GM23248 (cell line): ENCODE measurements at places on chromosomes 3 and 15. TPM values are rescaled to one million over a fixed set of nuclear protein-coding genes. Genes with fewer than 3 reads are reported as not detected.
A peak's percentile ranks its signal among the peaks of the same experiment; 100 is the strongest.

DNA sequence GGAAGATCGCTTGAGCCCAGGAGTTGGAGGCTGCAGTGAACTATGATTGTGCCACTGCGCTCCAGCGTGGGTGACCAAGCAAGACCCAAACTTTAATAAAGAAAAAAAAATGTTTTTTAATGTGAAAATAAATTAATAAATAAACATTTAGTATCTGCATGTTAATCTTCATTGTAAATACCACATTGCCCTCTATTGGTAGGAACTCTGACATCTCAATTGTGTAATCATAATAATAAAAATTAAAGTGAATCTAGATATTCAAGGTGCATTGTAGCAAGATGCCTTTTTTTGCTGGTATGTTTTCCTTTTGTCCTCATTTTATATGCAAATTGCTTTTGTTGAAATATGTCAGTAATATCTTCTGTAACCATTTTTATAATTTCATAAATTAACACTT is 95.0 kb upstream of the LIMD1 start:
- H3K27me3 ChIP-seq, result no peaks in the 10 kb centered on the region
- H3K27ac ChIP-seq, result no peak overlapping the region
- H3K36me3 ChIP-seq, result 0 out of 2 replicates have a peak, but pooled peaks cover 10% of the 10 kb centered on the region

Gene CCDC39
- polyA plus RNA-seq, result not detected in 2 replicates

DNA sequence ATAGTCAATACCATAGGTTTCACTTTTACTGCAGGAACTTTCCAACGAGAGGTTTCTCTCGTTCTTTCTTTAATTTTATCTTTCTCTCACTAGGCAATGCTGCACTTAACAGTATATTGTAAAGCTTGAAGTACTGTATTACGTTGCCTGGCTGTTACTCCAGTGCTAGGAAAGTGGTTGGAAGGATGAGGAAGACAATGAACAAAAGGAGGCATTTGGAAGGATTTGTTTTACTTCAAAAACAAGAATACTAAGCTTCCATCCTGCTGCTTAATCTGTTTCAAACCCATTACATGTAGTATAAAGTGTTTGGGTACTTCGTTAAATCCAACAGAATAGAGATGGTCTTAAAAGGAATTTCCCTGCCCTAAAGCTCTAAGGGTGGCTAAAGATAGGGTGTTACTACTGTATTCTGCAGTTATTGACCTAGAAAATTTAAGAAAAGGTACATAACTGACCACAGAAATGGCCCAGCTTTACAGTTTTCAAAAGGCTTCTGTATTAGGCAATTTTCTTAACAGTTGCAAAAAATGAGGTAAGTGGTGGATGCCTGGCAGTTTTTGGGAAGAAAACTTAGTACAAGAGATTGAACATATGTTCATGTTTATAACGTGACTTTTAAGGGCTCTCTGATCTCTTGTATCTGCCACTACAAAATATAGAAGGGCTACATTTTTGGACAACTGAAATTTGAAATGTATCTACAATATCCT is 785 bp upstream of the IFT57 start:
- H3K27ac ChIP-seq, result peak overlapping the region; percentile 57
- H3K4me3 ChIP-seq, result peak overlapping the region; percentile 96
- no peaks in the 10 kb centered on the region for H3K27me3 ChIP-seq
- peaks cover 48% of the 10 kb centered on the region for H3K4me1 ChIP-seq
- peak; percentile 44 for DNase-seq
- H3K36me3 ChIP-seq, result no peaks in the 10 kb centered on the region

Gene CTDSPL
- polyA plus RNA-seq, result 6.0 and 7.1 TPM in 2 replicates

- no peaks in the 10 kb centered on the region for H3K27me3 ChIP-seq
- no peaks in the 10 kb centered on the region for H3K36me3 ChIP-seq
- H3K4me3 ChIP-seq, result no peak overlapping the region
- no peak for DNase-seq
- H3K4me1 ChIP-seq, result 0 out of 2 replicates have a peak, but pooled peaks cover 10% of the 10 kb centered on the region
- no peak overlapping the region for H3K27ac ChIP-seq
Measured at GRCh38 chr3:148333091-148333490, 364.6 kb upstream of the AGTR1 start.

Gene IQCB1
- polyA plus RNA-seq, result 10.2 and 11.3 TPM in 2 replicates

DNA sequence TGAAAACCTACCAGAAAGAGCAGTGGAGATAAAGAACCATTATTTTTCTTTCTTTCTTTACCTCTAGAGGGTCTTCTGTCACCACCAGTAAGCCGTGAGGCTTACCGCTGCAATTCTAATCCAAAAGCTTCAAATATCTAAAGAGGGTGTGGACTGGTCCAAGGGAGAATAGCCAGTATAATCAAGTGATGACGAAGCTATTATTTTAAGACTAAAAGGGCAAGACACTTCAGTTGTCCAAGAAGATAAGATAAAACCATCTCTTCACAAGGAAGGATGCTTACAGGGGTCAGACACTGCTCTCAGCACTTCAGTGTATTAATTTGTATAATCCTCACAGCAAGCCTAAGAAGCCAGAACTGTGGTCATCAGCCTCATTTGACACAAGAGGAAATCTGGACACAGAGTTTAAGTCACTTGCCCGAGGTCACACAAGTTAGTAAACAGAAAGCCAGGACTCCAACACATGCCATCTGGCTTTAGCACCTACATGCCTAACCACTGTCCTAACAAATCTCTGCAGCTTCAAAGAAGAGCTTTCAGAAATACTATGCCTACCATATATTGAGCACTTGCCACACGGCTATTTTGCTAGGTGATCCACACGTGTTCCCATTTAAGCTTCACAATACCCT is 14.6 kb downstream of the HDC start:
- H3K27me3 ChIP-seq, result peaks cover 42% of the 10 kb centered on the region; the same call in 1 of the 2 replicates
- H3K4me3 ChIP-seq, result no peak overlapping the region
- no peak for DNase-seq
- no peaks in the 10 kb centered on the region for H3K4me1 ChIP-seq

DNA sequence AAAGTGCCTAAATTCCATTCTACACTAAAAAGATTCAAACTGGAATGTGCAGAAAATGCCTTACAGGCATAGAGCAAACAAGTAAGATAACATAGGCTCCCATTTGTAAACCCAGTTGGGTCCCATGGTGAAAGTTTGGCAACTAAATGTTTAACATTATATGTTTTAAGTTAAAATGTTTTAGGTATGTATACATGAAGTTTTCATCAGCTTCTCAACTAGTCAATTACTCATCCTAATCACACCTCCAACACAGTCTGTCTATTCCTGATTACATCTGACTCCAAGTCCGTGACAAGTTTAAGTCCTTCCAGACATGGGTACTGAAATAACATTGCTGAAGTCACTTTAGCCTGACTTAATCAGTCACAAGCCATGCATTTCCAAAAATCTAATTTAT is 25.0 kb downstream of the MYLK start:
- H3K4me3 ChIP-seq, result no peak overlapping the region
- H3K36me3 ChIP-seq, result peaks cover 14% of the 10 kb centered on the region; the same call in 1 of the 2 replicates
- H3K4me1 ChIP-seq, result peaks cover 36% of the 10 kb centered on the region
- DNase-seq, result peak; percentile 65
- H3K27ac ChIP-seq, result peak overlapping the region; percentile 40

DNA sequence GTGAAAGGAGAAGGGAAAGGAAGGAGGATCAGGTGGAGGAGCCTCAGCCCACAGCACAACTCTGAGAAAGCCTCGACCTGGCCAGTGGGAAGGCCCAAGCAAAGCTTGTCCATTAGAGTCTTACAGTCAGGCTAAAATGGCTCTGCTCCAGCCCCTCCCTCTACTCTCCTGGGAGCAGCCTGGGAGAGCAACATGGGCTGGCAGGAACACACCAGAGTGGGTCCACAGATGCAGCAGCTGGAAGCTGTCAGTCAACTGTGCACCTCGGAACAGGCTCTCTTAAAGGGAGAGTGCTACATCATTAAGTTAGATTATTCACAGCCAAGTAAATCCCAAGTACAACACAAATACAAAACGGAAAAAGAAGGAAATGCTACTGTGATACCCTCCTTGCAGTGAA is 98.0 kb upstream of the LIMD1 start:
- no peak overlapping the region for H3K4me3 ChIP-seq
- no peak overlapping the region for H3K27ac ChIP-seq
- H3K27me3 ChIP-seq, result no peaks in the 10 kb centered on the region
- no peaks in the 10 kb centered on the region for H3K4me1 ChIP-seq
- DNase-seq, result no peak
- peaks cover 10% of the 10 kb centered on the region; the same call in 1 of the 2 replicates for H3K36me3 ChIP-seq

GRCh38 chr3:2727610-2728318 is 382.4 kb downstream of the IL5RA start:
- DNase-seq, result no peak
- no peaks in the 10 kb centered on the region for H3K4me1 ChIP-seq
- H3K27me3 ChIP-seq, result no peaks in the 10 kb centered on the region
- H3K27ac ChIP-seq, result no peak overlapping the region

Gene ITIH4
- polyA plus RNA-seq, result not detected in 2 replicates

- peaks cover 24% of the 10 kb centered on the region for H3K27me3 ChIP-seq
- DNase-seq, result no peak
- H3K27ac ChIP-seq, result no peak overlapping the region
- no peaks in the 10 kb centered on the region for H3K36me3 ChIP-seq
- H3K4me1 ChIP-seq, result no peaks in the 10 kb centered on the region
Measured at GRCh38 chr3:70571696-70572095, 259.3 kb upstream of the MDFIC2 start.

DNA sequence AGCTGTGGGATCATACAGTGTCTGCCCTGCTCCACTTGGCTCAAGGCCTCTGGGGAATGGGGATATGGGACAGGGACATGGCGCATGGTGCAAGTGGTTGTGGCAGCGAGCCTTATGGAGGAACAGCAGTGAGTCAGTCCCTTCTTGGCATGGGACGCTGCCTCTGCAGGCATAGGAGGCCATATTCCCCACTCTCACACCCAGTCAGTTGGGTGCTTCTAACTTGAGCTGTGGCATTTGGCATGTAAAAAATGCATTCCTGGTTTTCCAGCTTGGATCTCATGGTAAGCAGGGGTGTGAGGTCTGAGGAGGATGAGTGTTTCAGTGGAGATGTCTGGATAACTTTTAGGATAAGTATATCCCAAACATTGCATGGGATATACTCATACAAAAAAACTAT is 31.6 kb upstream of the UBE2Q2 start:
- no peaks in the 10 kb centered on the region for H3K36me3 ChIP-seq
- DNase-seq, result peak; percentile 20
- no peak overlapping the region for H3K27ac ChIP-seq
- H3K27me3 ChIP-seq, result no peaks in the 10 kb centered on the region

- H3K4me3 ChIP-seq, result peak overlapping the region; percentile 98
- H3K36me3 ChIP-seq, result no peaks in the 10 kb centered on the region
- no peaks in the 10 kb centered on the region for H3K27me3 ChIP-seq
Measured at GRCh38 chr3:129399895-129400357, 28.5 kb downstream of the EFCAB12 start.

DNA sequence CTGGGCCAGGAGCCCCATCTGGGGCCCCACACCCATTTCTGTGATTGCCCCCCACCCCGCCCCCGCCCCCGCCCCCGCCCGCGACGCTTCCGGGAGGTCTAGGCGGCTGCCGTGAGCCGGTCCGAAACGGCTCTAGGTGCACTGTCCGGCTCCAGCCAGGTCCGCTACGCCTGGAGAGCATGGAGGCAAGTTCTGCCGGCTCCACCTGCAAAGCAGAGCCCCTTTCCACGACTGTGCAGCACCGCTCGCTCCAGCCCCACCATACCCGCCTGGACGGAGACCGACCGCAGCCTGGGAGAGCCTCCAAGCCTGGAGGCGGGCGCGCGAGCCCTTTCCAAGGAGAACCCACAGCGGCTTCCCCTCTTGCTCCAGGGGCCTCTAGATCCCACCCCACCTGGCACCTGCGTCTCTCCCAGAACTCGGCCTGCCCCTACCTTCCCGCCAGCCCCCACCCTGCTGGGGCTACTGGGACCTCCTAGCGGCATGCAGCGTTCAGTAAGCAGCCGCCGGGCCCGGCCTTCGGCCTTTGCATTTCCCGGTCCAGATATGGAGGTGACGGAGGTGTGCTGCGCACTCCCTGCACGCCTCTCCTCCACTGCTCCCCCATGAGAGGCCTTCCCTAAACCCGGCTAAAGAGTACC is 66.2 kb downstream of the KLF13 start:
- no peak overlapping the region for H3K27ac ChIP-seq
- no peaks in the 10 kb centered on the region for H3K36me3 ChIP-seq
- no peaks in the 10 kb centered on the region for H3K27me3 ChIP-seq
- H3K4me1 ChIP-seq, result peaks cover 16% of the 10 kb centered on the region
- DNase-seq, result peak; percentile 41
